ENCODE measurements at places on chromosomes 5 and 9. TPM values are rescaled to one million over a fixed set of nuclear protein-coding genes. Genes with fewer than 3 reads are reported as not detected.

DNA sequence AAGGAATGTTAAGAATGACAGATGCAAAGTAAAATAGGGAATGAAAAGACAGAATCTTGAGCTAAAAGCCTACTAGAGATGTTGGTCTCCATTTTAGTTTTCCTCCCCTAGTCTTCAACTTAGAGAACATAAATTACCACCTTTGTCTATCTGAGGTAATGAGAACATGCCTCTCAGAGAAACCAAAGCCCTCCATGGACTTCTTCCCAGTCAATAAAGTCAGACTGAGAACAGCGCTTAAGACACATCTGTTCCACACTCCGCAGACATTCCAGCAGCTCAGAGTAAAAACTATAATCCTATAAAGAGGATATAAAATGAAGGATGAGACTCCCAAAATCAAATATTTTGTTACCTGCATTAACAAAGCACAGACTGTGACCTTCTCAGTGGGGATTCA lies 79.2 kb downstream of the DPYSL3 start:
- no peak for DNase-seq

GRCh38 chr5:171544913-171545765 lies 125.7 kb downstream of the FGF18 start:
- no peak for DNase-seq

DNA sequence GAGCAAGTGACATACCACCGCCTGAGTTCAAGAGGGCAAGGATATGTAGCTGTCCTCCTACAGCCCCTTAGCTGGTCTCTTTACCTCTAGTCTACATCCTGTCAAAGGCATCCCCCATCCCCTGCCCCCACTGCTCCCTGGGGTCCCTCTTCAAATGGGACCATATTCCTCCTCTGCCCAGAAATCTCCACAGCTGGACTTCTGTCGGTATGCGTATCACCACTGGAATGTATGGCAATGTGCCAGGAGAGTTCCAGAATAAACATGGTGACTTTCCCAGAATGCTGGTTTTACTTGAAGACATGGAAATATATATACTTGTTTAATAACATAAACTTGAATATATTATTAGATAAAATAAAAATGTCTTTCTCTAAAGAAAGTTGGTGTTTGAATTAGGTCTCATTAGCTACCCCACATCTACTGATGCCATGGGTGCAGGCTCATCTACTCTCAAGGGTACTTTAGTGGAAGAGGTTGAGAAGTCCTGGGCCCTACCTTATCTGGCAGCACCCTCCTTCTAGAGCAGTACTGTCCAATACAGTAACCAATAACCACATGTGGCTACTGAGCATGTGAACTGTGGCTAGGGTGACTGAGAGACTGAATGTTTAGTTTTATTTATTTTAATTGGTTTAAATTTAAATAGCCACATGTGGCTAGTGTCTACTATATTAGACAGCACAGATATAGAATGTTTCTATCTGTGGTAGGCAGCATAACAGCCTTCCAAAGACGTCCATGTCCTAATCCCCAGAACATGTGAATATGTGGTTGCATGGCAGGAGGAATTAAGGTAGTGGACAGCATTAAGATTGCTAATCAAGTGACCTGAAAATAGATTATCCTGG lies 181.7 kb upstream of the SLC30A5 start:
- no peak for DNase-seq

DNA sequence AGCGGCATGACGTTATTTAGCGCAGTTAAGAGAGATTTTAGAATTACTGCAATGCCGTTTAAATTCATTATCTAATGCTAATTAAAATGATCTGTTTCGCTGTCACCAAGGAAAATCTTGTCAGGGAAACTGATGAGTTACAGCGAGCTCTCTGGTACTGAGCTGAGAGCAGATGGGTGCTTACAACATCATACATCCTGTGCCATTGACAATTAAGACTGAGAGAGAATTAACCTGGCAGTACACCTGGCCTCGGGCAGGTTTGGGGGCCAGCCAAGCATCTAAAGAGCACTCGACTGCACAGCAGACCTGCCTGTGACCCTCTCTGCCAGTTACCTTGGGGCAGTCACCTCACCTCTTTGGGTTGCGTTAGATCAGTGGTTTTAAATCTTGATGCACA lies 55.0 kb downstream of the PUM3 start:
- DNase-seq = no peak

DNA sequence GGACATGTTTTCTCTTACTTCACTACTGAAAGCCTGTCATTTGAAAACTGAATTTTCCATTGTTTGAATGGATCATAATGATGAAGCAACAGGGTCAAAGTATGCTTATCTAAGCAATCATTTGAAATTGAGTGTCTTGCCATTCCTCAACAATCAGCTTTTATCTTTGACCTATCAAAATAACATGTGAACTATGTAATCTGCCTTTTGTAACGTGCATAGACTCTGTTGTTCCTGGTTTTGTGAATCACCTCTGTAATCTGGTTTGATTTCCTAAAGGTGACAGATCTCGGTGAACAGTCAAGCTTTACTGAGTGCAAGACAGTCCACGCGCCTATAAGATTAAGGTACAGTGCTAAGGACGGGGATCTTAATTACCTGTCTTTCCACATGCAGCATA lies 3.3 kb downstream of the MEF2C start:
- DNase-seq = no peak

DNA sequence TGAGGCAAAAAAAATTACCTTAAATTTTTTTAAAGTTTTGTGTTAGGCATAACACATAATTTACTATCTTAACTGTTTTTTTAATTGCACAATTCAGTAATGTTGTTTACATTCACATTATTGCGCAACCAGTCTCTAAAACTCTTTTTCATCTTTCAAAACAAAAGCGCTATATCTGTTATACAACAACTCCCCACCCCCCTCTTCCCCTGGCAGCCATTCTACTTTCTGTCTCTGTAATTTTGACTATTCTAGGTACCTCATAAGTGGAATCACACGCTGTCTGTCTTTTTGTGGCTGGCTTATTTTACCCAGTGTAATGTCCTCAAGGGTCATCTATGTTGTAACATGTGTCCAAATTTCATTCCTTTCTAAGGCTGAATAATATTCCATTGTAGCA lies 241.5 kb upstream of the DMRT1 start:
- DNase-seq = no peak

DNA sequence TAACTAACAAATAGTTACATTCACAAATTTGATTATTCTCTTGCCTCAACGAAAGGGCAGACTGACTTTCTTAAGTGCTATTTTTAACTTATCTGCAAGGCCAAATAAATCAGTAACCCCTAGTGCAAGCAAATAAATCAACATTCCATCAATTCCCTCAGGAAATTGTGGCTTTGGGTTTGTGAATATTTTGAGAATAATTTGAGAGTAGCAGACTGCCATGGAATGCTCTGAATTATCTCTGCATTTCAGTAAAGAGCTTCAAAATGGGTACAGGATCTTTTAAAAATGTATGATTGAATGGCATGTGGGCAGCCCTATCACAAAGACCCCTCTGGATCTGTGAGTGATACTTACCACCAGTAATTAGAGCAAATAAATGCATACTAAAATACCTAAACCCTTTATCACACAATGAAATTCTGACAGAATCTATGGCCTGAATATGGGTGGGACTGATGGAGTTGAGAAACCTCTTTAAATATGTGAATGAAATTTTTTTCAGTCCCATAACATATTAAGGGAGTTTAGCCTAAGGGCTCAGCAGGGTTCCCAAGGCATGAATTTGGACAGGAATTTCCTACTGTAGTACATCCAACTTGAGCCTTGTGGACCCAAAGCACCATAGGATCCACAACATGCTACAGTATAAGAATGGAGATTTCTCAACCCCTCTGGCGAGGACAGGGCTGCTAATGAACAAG lies 92.5 kb upstream of the ITGA2 start:
- no peak for DNase-seq

DNA sequence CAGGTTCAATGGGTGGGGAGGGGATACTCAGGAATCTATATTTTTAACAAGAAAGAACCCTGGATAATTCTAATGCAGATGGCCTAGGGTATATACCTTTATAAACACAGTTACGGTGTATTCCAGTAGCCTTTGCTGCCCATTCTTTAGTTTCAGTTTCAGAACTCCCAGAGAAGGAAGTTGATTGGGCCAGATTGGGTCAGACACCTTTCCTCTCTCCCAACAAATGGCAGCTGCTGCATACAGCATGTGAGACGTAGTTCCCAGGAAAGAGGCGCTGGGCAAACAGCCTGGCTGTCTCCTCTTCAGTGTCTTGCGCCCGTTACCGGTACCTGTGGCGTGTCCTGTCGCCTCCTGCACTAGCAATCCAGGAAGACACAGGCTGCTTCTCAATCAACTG lies 20.4 kb downstream of the ACO1 start:
- no peak for DNase-seq

DNA sequence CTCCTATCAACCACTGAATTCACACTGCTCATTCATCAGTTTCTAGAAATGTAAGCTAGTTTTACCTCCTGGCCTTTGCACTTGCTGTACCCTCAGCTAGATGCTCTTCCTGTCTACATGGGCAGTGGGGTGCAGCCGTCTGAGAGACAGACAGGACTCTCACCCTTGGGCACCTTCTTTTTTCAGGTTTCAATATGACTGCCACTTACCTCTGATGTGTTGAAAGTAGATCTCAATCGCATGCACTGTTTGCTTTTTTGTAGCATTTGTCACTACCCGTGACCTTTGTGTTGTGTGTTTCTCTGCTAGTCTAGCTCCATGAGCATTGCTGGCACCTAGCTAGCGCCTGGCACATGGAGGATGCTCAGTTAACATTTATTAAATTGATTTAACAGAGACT lies 403.1 kb upstream of the TRPC7 start:
- no peak for DNase-seq

DNA sequence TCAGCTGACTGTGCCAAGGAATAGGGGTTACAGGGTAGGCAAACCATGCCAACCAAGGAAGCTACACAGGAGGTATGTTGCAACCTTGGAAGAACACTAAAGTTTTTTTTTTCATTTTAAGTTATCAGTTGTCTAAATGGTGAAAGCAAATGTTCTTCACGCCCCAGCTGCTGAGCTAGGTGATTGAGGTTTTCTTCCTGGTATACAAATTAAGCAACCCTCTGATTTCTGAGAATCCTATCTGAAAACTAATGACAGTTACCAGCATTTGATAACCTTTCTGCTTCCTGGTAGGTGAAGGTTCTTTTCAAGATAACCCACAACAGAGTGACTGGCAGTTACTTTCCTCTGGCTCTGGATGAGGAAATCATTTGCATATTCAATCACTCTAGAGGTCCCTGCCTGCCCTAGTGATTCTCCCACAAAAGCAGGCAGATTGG lies 194.9 kb downstream of the ATP10B start:
- DNase-seq = no peak

GRCh38 chr5:114055318-114056184 lies 306.3 kb upstream of the KCNN2 start:
- DNase-seq = peak; percentile 85

- DNase-seq = no peak
These were observed 105.3 kb downstream of the TMEM167A start for GRCh38 chr5:82971901-82972300.

DNA sequence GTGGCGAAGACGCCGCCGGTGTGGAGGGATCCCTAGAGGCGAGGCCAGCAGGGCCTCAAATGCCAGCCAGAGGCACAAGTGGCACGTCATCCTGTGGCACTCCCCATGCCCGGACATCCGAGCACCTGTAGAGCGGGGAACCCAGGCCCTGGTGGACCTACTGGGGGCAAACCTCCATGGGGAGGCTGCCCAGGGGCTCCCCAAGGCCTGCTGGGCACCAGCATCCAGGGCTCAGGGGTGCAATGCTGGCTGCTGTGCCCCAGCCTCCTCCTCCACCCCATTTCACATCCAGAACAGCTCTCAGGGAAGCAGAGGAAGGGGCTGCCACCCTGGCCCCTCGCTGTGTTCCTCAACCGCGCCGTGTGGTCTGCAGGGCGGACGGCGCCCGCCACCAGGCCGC lies 43.5 kb downstream of the HK3 start:
- DNase-seq = no peak

- DNase-seq = no peak
These were observed 19.6 kb downstream of the FBXO38 start for GRCh38 chr5:148403344-148403743.

DNA sequence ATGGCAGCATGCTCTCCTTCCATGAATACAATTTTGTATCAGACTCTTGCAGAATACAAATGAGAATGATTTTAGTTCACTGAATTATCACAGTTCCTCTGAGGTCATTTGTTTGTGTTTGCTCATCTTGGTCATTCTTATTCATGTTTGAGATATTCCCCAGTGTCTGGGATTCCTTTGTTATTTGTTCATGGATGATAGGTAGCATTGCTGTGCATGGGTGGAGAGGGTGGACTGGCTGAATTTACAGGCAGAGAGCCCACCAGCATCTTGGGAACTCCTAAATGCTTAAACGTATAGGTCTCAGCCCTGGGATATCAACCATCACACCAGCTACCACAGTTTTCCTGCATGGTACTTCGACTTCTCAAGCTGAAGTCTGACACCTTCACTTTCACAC lies 459.8 kb downstream of the CCDC171 start:
- no peak for DNase-seq

DNA sequence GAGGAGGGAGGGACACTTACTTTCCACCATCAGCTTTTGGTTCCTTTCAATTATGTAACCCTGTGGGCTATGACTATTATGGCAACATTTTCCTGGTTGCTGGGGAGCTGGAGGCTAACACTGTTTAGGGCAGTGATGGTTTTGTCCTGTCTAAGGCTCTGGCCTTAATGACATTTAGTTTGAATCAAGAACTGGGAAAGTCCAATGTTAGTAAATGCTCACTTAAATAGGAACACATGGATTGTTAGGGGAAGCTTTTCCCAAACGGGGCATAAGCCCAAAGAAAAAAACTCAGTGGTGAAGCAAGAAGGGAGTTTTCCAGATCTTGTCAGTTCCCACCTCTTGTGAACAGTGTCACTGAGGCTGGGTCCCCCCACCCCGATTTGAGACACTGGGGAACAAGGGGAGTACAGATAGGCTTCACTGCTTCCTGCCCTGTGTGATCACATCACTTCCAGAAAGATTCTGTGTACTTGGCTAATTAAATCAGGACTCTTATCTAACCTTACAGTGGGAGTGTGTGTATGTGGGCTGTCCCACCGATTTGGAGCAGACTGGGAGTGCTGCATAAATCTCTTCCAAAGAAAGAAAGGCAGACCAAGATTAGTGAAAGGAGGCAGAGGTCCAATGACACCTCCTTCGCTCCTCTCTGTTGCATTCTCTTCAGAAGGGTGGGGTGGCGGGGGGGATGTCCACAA lies 206.4 kb downstream of the PTTG1 start:
- DNase-seq = peak; percentile 45

Gene SPOCK1
- polyA plus RNA-seq = 9.2 TPM

Gene SLC6A3
- polyA plus RNA-seq = 0.40 TPM

Gene IGIP
- 5.3 TPM for polyA plus RNA-seq

Gene IL13
- not detected for polyA plus RNA-seq

Gene CCL27
- polyA plus RNA-seq = 0.37 TPM
